ENCODE measurements at places on chromosomes 3 and 15. TPM values are rescaled to one million over a fixed set of nuclear protein-coding genes. Genes with fewer than 3 reads are reported as not detected.

TBC1D2B gene
- 38.9 TPM for total RNA-seq

PLCH1 gene
- 0.34 TPM for total RNA-seq

NPAP1 gene
- total RNA-seq, result not detected

ZNF501 gene
- 8.8 TPM for total RNA-seq

TMED3 gene
- 67.3 TPM for total RNA-seq
